ENCODE measurements at places on chromosomes 2 and 18.

GRCh38 chr2:176917-177316 lies 86.9 kb downstream of the SH3YL1 start:
- no peak for DNase-seq

- DNase-seq: no peak
Observed at GRCh38 chr18:46322411-46322891, 218.3 kb downstream of the HAUS1 start.

DNA sequence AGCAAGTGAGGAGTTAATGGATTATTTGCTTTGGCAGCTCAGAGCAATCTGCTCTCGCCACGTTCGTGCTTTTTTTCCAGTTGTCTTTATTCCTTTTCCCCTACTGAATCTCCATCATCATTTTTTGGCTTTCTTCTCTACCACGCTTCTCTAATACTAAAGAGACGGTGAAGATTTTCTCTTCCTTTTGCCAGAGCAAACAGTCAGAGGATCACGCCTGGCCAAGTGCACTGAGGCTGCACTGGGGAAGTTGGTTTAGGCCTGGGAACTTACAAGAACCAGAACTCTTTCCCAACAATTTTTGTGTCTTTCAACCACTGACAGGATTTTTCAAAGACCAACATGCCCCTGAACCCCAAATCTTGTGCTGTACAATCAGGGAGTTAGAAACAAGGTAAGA lies 172.3 kb downstream of the PID1 start:
- DNase-seq: no peak

DNA sequence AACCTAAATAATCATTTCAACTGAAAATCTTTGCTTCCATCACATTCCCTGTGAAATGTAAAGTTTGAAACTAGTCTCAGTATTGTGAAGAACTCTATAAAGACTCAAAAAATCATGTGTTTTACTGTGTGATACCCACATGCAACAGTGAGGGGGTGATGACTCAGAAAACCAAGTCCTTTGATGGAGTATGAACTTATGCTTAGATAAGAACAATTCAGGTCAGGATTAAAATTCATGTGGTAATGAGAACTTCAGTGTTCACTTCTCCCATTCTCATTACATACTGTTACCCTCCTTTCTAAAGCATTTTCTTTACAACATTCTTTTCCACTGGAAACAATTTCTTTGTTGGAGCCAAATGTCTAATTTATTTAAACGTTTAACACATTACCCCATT lies 360.2 kb downstream of the FSIP2 start:
- no peak for DNase-seq

DNA sequence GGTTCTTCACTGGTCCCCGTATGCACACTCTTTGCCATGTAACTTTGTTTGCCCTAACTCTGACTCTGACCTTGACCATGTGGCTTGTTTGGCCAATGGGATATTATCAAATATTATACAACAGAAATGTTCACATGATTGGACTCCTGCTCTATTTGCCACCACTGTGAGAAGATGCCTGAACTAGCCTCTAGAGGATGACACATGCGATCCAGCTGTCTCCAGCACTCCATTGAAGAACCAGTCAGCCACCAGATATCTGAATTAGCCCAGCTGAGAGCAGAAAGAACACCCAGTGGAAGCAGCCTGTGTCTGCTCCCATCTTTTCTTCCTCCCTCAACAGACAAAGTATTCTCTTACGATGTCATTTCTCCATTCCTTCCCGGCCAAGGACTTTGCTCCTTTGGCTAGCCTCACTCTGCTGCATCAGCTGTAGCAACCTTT lies 412.1 kb downstream of the IRS1 start:
- DNase-seq: no peak

- DNase-seq: peak; percentile 92
Observed at GRCh38 chr2:10260130-10260529, 42.6 kb upstream of the HPCAL1 start.

GRCh38 chr2:32478889-32479620 lies 122.2 kb downstream of the BIRC6 start:
- DNase-seq: no peak

- DNase-seq: no peak
Observed at GRCh38 chr2:240957656-240958365, 40.6 kb upstream of the SNED1 start.

- DNase-seq: no peak
Observed at GRCh38 chr2:222724208-222724607, 52.8 kb downstream of the MOGAT1 start.

DNA sequence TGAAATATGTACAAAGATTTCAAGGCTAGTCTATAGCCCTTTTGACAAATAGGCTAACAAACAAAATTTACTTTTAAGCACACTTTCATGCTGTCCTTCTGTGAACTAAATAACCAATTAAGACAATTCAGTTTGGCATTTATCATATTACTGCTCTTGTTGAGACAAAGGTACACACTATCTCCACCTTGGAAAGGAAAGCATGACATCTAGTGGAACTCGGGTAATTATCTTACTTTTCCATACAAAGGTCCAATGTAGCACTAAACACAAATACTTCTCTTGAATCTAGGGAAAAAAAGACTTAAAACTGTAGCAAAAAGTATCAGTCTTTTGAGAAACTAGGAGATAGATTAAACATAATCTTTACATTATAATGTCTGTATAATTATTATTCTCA lies 125.0 kb upstream of the CD226 start:
- DNase-seq: no peak

DNA sequence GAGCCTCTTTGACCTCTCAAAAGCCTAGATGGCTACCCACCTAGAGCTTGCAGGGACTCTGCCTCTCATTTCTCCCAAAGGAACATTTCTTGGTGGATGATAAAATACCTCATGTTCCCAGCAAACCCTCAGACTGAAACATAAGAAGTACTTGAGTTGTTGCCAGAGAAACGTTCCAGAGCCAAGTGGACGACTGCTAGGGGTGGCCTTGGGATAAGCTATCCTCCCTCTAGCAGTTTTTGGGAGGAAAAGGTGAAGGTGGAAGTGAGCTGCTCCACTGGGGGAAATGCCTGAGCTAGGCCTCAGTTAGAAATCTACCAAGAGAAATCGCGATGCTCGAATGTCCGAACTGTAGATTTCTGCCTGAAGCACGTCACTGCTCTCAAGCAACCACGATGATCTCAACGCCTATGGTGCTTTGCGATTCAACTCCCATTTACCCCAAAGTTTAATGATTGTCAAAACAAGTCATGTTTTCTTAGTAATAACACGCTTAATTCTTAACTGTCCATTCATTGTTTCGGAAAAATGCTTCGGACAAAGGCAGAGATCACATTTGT lies 91.5 kb downstream of the CCBE1 start:
- DNase-seq: no peak

GRCh38 chr2:240403396-240404104 lies 31.9 kb upstream of the GPC1 start:
- DNase-seq: no peak

DNA sequence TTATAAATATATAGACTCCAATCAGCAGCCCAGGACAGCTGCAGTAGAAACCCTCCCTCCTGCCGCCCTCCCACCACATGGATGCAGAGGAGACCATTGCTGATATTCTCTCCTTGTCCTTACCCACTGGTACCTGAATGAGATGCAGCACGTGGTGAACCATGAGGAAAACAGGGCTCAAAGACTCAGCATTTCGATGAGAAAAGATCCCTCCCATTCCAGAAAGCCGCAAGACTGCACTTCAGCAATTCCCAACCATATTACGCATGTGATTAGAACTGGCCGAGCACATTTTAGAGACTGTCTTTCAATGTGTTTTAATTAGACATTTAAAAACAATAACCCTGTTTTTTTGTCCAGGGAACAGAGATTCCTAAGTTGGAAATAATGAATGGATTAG lies 125.5 kb downstream of the NRP2 start:
- DNase-seq: no peak

DNA sequence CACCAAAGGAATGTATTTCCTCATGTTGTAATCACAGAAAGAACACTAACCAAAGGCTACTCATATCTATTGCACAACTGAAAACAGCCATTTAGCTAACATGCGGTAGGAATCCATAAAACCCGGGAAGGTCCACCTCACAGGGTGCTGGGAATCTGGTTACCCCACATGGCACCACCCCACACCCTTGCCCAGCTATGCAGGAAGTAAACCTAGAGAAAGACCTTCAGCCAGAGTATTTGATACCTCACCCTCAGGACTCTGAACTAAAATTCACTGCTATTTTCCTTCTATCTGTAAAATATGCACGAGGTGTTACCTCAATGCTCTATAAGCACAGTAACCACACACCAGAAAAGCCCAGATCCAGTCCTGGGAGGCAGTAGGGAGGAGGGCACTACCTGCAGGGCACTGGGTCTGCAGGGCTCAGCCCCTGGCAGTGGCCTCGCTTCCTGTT lies 45.8 kb downstream of the PTPN2 start:
- DNase-seq: peak; percentile 53

DNA sequence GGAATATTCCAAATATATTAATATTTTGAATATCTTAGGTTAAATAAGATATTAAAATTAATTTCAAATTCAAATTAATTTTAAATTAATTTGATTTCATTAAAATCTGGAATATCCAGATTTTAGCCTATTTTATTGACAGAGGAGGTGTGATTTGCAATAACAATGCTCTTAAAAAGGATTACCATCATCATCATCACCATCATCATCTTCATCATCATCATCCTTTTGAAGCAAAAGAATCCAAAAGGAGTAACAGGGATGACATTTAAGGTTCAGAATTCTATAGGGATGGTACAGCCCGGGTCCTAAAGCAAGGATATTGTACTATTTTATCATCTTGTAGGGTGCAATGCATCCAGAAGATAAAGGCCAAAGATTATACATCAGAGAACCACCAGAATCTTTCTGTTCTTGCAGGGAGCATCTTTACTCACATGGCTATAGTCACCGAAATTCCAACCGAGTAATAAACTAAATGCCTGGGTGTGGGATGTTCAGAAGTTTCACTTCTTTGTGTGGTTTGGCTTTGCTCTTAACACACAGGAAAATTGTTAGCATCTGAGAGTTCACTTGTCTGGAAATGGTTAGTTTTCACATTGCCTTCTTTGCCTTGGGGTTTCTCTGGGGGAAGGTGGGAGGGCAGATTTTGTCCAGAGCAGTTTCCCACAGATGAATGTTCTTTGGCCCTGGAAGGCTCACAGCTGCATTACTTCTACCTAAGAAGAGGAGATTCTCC lies 99.1 kb upstream of the ITGA6 start:
- no peak for DNase-seq

DNA sequence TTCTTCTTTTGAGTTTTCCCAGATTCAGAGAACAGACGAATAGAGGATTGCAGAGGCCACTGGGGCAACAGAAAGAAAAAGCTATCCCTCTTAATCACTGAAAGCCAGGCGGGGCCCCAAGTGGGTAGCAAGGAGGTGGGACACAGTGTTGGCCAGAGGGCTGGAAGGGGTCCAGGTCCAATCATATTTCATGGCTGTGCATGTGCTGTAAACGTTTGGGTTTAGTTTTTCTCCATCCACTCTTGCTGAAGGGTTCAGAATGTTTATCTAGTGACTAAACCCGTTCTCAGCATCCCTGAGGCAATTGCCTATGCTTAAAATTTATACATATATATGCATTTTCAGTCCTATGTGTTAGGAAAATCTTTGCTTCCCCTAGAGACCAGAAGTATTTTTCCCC lies 99.4 kb upstream of the EPHA4 start:
- no peak for DNase-seq

GRCh38 chr2:64000630-64001381 lies 18.4 kb downstream of the VPS54 start:
- no peak for DNase-seq

- DNase-seq: no peak
Observed at GRCh38 chr18:5998166-5998881, 103.0 kb upstream of the TMEM200C start.

DNA sequence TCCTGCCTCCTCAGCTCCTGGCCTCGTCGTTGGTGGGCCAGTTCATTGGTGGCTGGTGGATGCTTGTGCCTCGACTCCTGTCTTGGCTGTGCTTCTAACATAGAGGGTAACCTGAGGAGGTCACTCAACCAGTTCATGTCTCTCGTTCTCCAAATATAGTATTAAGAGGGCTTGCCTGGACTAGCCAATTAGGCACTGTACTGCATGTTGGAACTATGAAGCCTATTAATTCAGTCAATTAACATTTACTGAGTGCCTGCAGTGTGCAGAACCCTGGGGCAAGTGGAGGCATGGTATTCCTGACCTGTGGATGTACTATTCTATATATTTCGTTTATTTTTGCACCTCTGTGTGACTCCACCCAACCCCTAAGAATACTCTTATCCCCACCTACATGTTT lies 89.9 kb upstream of the PELI1 start:
- no peak for DNase-seq

DNA sequence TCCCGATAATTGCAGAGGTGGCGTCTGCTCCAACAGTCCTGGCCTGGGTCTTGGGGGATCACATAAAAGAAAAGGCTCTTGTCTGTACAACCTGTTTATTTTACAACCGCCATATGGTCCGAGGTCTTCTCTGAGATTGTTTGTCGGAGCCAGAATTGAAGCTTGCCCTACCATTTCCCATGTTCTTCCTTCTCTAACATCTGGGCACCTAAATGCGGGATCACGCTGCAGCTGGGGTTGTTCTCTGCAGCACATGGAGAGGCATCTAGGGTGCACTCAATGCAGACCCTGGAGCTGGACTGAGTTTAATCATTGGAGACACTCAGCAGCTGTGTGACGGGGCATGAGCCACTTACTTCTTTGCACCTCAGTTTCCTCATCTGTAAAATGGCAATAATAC lies 107.7 kb downstream of the ACKR3 start:
- DNase-seq: no peak
